ENCODE measurements at places on chromosomes 7 and 10. TPM values are rescaled to one million over a fixed set of nuclear protein-coding genes. Genes with fewer than 3 reads are reported as not detected.

The IQUB gene
- total RNA-seq, result 0.79 TPM

- DNase-seq, result no peak
Measured at GRCh38 chr7:14598978-14599377, 303.6 kb downstream of the DGKB start.

DNA sequence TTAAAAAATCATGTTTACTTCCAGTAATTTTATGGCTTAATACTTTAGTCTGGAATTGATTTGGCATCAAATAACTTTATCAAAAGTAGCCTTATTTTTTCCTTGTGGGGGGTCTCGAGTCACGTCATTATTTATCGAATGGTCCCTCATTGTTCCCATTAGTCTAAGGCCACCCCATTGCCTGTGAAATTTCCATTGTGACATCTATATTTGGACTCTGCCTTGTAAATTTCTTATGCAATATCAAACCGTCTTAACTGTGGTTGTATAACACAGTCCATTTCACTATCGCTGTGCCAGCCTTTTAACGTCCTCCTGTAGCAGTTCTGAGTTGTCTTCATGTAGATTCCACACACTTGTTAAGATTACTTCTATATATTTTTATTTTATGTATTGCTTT lies 103.9 kb upstream of the RET start:
- no peak for DNase-seq

DNA sequence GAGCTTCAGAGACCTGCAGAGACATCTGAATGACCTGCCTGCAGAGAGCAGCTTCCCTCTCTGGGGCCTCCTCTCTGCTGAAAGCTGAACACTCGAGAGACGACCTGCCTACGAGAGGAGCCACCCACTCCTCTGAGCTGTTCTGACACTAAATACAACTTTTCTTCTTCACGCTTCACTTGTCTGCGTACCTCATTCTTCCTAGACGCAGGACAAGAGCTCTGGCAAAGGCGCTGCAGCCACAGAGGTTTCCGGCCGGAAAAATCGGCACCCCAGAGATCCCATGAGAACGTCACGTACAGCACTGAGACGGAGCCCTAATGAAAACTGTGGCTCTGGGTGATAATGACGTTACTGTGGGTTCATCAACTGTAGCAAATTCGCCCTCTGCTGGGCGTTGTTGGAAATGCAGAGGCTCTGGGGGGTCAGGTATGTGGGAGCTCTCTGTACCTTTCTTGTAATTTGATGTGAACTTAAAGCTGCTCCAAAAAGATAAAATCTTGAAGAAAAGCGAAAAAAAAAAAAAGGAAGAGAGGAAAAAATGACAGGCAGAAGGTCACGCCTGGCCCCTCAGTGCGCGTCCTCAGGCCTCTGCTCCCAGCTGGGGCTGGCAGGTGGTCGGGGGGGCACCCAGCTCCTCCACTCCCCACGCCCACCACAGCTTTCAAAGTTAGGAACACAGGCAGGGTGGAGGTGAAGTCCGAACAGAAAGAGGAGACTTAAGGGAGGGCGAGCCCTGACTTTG lies 120.7 kb downstream of the DYNC2I1 start:
- peak; percentile 73 for DNase-seq

The MKI67 gene
- 202 TPM for total RNA-seq

The SGCE gene
- 17.4 TPM for total RNA-seq

GRCh38 chr10:115883372-115883771 lies 389.6 kb downstream of the GFRA1 start:
- DNase-seq, result no peak

The NAT16 gene
- total RNA-seq, result 2.0 TPM

The AKR1C4 gene
- total RNA-seq, result not detected

- peak; percentile 65 for DNase-seq
Measured at GRCh38 chr10:96863922-96864543, 31.9 kb downstream of the LCOR start.

DNA sequence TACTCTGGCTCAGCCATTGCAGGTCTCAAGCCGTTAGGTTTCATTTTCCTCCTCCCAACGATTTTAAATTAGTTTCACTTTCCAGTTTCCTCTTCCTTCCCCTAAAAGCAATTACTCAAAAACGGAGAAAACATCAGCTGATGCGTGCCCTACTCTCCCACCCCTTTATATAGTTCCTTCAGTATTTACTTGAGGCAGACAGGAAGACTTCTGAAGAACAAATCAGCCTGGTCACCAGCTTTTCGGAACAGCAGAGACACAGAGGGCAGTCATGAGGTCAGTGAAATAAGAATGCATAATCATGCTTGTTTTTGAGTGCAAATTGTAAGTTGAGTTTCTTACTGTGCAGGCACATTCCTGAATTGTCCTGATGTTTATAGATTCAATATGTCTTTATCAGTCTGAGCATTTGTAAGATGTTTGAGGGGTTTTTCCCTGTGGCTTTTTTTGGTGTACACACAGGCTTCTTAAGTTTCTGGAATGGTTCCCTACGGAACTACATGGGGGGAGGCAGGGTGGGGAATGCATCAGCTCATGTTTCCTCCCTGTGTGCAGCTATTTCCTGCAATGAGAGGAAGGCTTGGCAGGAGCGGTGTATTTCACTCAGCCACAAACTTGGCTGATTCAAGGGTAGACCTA lies at the start of gene IFIT3:
Gene IFIT3 (plus strand): TSS at position 195 of the 639 bp plus-strand sequence. CDS start 77 bp downstream, at position 272.
- DNase-seq, result peak; percentile 44
